Esophagus muscularis mucosa (tissue), 4 donors: ENCODE measurements at places on chromosomes 13 and 19.

DNA sequence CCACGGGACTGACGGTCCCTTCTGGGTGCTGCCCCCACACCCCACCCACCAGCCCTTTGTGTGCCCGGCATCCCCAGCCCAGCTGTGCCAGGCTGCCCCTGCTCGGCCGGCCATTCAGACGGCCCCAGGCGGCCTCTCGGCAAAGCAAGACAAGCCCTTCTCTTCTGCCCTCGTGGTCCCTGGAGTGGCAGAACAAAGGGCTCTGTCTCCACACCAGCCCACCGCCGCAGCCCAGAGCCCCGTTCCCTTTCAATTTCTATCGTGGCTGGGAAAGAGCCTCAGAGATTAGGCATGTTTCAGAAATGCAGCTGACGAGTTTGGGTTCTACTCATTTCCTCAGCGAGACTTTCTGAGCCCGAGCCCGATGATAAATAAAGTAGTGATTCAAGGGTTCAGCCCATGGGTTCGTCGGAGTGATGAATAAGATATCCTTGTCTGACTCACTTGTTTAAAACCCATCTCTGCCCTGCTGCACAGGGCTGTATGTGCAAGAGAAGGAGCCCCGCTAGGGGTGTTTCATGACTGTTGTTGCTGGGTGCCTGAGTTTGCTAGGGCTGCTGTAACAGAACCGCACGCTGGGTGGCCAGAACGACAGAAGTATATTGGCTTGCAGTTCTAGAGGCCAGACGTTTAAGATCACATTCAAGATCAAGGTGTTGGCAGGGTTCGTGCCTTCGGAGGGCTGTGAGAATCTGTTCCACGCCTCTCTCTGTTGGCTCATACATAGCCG is 4.3 kb downstream of the MYO9B start:
- peak; percentile 95 for DNase-seq

- DNase-seq, result peak; percentile 88
These were observed 15.9 kb upstream of the ZNF681 start for GRCh38 chr19:23774524-23774971.

DNA sequence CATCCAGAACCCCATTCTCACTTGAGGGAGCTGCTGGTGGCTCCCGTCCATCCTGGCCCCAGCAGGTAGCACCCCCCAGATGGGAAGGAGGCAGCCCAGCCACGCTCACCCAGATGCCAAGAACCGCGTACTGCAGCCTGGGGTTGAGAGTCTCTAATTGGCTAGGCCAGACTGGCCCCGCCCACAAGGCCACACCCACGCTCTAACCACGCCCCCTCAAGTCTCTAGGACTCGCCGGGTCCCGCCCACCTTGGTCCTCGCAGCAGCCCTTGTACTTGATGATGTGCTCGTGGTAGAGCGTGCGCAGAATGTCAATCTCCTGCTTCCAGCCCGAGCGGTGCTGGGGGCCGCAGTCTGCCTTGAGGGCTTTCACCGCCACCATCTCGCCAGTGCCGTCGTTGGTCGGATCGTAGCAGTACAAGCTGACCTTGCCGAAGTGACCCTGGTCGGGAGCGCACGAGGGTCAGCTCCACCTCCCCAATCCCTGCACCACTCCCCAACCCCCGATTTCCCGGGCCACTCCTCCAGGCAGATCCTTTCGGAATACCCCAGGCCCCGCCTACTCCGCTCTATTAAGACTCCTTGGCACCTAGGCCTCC is 14.5 kb upstream of the ICAM3 start:
- no peak for DNase-seq

DNA sequence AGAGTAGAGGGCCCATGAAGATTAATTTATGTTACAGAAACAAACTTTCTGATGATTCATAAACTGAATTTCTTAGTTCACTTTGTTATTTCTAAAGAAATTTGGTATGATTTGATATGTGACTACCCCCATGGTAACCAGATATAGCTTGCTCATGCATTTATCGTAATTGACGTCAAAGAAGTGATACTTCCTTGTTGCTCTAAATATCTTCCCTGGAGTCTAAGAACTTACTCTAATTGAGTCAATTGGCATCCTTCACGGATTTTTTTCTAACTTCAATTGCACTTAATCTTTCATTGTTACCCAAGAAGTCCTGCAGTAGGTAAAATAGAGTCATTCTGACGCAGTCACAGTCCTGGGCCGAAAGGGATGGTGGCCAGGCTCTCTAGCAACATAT is 240.9 kb downstream of the GPC5 start:
- DNase-seq, result no peak

GRCh38 chr19:798415-799075 is 1.3 kb downstream of the PTBP1 start:
- DNase-seq, result no peak

GRCh38 chr19:435056-435706 is 25.7 kb downstream of the SHC2 start:
- DNase-seq, result no peak

- no peak for DNase-seq
These were observed 16.7 kb downstream of the TSKS start for GRCh38 chr19:49746206-49746958.

GRCh38 chr13:71513411-71514033 is 353.5 kb downstream of the DACH1 start:
- no peak for DNase-seq

DNA sequence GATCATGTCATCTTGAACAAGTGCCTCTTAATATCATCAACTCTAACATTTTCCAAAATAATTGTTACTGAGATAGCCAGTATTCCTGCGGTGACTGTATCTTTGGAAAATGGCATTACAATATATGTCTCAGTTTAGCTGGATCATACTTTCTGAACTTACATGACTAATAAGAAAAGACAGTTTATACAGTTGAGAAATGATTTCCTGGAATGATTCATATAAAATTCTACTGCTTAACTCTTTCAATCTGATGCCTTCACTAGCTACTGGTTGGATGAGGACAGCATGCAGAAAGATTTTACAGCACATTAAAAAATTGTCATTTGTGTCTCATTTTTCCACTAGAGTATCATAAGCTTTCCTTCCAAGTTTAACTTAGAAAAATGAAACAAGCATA is 302.1 kb downstream of the PCDH17 start:
- no peak for DNase-seq

DNA sequence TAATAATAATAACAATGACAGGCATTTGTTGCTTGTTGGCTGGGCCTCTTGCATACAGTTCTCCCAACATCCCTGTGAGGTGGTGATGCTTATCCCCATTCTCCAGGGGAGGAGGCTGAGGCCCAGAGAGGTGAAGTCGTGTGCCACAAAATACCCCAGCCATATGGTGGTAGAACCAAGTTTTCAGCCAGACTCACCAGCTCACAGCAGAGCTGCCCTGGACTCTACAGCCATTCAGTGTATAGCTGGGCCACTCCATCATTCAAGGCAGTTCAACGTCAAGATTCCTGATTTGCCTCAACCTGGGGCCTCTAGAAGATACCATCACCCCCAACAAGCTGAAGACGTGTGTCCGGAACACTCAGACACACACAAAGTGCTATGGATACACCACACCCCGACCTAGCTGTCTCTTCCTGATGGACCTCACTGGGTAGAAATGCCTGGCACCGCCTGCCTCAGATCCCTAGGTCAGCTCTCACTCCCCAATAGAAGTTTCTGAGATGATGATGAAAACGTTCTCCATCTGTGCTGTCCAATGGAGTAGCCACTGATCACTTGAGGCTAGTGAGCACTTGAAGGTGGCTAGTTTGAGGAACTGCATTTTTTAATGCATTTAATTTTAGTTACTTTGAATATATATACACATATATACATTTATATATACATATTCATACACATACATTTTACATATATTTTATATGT is 4.3 kb upstream of the CEACAM19 start:
- no peak for DNase-seq

GRCh38 chr19:7888145-7888825 is at the start of gene LRRC8E:
Gene LRRC8E (plus strand): TSS chr19:7888510. CDS start chr19:7895604, 7,094 bp downstream.
- no peak for DNase-seq

DNA sequence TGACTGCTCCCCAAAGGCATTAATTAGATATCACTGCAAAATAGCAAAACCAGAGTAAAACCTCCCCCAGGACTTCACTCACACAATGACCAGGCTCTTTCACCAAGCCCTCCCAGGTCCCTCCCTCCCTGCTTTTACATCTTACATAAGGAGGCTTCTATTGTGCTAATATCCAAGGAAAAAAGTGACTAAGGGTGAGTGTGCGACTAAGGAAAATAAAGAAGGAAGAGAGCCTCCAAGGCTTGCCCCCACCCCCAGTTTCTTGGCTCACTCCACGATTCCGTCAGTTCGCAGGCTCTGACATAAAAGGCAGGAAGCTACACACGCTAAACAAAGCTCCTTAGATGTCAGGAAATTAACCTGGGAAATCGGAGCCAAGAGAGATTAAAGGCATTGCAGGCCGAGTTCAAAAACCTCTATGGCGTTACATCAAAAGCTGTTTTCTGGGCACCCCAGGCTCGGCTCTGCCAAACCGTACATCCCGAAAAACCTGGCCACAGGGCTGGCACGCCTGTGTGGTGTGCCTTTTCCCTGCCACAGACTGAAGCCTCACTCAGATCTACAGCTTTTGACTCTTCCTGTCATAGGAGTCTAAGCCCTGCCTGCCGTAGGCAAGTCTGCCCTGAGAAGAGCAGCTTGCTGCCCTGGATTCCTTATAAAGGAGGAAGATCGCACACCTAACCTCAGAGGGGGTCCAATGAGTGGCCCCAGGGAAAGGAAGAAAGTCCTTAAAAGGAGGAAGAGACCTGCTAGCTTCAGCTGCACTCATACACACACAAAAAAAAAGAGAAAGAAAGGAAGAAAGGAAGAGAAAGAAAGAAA is 67.0 kb upstream of the SERP2 start:
- DNase-seq, result no peak
